ENCODE measurements at places on chromosomes 2 and 18. TPM values are rescaled to one million over a fixed set of nuclear protein-coding genes. Genes with fewer than 3 reads are reported as not detected.

DNA sequence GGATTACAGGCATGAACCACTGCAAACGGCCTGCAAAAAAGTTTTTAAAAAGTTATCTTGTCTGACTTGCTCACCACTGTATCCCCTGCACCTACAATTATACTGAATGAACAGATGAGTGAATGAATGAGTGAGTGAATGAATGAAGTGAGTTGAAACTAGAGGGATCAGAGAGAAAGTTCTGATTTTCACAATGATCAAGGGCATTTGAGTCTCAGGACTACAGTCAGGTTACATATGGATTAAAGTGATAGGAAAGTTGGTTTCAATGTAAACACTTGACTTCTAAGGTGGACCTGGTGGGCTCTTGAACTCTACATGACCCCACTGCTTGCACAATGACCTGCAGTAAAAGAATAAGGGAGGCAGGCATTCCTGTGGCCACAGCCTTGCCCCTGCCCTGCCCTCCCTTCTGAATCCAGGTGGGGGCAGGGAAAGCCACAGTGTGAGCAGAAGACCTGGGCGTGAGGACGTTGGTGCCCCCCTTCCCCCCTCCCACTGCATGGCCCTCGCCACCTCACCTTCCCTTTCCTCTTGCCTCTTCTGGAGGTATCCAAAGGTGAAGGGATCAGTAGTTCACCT is 10.7 kb downstream of the C2orf80 start:
- DNase-seq: no peak

DNA sequence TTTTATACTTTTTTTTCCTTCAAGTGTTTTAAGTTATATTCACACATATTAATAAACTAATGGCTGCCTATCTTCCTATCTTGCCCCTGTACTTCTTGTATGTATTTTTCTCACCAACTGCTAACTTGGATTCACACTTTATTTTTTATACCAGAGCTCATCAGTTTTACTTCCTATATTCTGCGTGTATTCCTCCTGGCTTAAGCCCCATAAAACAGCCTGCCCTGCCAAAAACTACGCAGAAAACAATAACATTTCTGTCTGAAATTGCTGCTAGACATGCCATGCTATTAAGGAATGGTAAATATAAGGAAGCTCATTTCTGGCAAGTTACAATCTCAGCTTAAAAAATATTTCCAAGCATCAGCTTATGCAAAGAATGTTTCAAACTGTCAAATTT is 172.3 kb downstream of the UBE2E3 start:
- DNase-seq: no peak

GRCh38 chr2:99468155-99468554 is 21.7 kb downstream of the REV1 start:
- no peak for DNase-seq

DNA sequence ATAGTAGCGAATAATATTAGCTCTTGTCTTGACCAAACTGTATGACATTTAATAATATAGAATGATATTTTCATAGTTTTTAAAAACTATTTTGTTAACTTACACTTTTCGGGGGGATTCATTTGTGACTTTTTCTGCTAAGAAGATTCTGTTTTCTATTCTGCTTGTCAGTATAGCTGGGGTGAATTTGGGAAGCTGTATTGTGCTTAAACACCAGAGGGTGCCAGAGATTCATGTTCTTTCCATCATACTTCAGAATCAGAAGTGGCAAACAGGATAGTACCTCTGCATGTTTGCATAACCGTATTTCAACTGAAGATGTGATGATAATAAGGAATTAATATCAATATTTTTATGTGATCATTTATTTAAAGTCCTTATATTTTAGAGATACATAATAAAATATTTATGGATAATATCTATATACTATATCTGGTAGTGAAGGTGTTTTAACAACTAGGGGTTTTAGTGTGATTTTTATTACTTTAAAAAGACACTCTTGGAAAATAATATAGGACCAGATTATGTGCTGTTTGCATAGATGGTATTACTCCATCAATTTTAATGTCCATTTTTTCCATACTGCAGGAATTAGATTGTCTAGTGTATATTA is 81.0 kb downstream of the TAF4B start:
- peak; percentile 51 for DNase-seq

DNA sequence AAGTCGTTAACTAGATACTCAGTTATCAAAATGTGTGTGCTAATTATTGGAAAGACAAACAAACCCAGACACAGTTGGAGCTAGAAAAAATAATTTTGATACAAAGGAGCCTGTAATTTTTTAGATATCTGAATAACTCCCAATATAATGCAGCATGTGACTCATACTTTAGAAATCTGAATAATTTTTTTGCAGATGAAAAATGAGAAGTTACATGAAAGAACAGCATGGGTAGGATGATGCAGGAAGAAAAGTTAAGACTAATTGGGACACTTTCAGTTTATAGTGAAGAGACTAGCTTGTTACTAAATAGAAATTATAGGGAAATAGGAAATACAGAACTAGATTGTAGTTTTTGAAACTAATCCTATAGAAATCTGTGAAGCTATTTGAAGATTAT is 945.8 kb downstream of the CBLN2 start:
- DNase-seq: no peak

DNA sequence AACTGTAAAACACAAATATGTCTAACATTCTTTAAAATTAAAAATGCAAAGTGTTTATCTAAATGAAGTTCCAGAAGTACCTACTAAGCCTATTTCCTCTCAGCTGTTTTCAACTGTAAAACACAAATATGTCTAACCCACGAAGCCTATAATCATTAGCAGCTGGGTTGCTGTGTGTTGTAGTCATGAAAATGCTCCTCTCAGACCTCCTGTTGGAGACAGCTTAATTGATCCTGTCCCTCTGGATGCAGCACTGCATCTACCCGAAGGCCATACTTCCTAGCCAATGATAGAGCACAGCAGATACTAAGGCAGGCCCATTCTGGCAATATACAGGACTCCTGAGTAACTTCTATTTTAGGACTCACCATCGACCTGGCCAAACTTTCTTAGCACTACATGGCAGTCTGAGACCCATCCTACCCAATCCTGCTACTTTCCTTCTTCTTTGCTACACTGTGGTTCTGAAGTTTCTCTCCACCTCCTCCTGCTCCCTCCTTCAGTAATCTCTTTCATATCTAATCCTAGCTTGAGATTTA is 92.5 kb upstream of the RBBP8 start:
- DNase-seq: no peak

DNA sequence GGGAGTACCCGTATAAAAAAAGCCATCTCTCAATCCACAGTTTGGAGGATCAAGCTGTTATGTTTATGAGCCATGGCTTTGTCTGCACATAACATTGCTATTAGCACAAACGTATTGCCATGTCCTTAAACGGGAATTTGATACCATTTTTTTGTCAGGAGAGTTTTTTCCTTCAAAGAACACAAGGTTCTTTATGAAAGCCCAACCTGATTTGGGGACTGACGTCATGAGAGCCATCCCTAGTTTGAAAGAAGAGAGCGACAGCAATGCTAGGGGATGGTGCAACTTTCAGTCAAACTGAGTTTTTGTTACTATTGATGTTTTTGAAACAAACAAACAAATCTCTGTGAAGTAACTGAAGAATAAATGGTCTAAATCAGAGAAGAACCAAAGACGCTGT is 376.6 kb downstream of the EIPR1 start:
- DNase-seq: no peak

- DNase-seq: no peak
Observed at GRCh38 chr18:74797577-74798151, 200.0 kb downstream of the ZNF407 start.

DNA sequence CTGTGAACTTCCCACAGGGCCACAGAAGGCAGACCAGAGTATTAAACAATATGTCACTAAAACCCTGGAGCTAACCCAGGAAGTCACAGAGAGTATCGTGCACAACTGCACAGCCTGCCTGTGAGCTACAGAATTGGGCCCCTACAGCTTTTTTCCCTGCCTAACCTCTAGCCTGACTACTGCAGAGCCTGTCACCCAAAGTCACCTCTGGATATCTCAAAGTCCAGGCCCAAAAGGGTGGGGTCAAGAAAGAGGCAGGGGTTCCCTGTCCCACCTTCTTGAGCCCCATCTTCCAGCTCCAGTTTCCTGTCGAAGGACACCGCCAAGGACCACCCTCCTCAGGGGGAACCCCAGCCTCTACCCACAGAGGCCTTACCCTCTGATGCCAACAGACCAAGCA is 13.5 kb downstream of the GAD1 start:
- no peak for DNase-seq

- no peak for DNase-seq
Observed at GRCh38 chr2:163656622-163657280, 79.1 kb downstream of the FIGN start.

DNA sequence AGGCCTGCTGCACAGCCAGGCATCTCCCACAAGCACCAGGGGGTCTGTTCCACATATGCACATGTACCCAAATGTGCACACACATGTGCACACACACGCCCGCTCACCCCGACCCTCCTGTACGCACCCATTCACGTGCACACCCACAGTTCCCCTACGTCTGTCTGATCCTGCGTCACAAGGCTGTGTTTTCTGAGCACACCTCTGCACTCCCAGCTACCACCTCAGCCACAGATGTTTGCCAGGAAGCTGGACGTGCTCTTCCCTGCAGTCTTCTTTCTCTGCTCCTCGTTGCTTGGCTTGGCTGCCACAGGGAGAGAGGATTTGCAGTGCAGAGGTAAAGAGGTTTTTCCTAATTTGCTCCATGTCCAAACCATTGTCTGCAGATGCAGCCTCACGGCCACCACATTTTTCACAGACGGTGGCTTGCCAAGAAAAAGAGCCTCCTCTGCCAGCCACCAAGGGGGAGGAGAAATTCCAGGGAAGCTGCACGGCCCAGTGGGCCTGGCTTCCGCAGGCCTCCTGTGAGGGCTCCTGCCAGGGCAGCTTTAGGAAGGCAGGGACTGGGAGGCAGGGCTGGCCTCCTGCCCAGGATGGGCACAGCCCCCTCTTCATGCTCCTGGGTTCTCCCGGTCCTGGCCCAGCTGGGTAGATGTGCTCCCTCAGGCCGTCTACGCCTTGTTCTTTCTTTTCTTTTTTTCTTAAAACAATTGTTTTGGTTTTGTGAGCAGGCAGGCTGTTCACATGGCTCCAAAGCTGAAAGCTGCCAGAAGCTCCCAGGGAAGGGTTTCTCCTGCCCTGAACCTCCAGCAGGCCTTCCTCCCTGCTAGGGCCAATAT is 29.3 kb upstream of the HS6ST1 start:
- no peak for DNase-seq

DNA sequence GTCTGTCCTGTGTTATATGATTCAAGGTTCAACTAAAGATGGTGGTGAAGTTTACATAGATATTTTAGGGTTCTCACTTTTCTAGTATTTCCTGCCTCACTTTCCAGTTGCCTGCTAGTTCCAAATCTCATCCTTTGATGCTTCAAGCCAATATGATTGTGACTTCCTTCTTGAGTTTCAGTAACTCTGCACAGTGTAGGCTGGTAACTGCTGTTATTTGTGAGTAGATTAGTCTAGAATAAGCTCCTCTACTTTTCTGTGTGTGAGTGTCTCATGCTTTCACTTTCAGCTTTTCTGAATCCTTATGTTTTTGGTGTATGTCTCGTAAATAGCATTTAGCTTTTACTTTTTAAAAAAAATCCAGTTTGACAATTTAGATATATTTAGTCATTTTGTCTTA is 42.6 kb downstream of the GALNT1 start:
- no peak for DNase-seq

- no peak for DNase-seq
Observed at GRCh38 chr2:25606892-25607291, 66.5 kb downstream of the DTNB start.

- no peak for DNase-seq
Observed at GRCh38 chr2:158049129-158049855, 52.4 kb upstream of the UPP2 start.

DNA sequence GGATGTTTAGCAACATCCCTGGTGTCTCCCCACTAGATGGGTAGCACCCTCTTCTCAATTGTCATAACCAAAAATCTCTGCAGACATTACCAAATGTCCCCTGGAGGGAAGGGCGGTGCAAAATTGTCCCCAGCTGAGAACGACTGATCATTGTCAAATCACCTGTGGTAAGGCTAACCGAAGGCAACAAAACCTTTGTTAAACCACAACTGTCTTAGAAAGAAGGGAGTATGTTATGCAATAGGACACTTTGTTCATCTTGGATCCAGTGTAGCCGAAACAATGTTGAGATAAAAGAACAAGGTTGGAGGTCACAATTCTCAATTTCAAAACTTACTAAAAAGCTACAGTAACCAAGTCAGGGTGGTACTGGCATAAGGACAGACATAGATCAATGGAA is 50.3 kb upstream of the ST3GAL5 start:
- DNase-seq: no peak

GRCh38 chr2:42838133-42838532 is 45.8 kb upstream of the HAAO start:
- DNase-seq: no peak

GRCh38 chr2:183948861-183949260 is 649.5 kb upstream of the ZNF804A start:
- DNase-seq: no peak

DNA sequence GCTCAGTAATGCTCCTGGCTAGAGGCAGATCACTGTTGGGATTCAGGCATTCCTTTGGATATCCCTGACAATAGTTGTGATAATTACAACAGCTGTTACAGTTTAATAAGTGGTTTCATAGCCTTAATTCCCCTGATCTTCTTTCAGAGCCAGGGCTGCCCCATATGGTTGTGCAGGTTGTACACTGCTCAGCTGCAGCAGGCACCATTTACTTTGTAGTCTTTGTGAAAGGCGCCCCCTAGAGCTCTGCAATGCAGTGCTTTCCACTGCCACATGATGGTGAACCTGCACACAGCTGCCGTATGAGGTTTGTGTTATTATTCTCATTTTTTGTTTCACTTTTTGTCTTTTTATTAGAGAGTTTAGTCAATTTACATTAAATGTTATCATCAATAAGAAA is 239.1 kb downstream of the KCNS3 start:
- DNase-seq: peak; percentile 25

DNA sequence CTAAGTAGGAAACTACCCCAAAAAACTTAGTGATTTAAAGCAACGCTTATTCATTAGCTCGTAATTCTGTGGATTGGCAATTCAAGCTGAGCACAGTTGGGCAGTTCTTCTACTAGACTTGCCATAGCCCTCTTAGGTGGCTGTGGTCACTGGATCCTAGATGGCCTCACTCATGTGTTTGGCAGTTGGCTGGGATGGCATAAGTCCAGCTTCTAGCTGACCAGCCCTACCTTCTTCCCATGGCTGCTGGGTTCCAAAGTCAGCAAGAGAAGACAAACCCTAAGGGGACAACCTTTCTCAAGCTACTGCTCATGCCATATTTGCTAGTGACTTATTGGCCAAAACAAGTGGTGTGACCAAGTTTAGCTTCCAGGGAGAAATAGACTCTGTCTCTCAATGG is 95.3 kb downstream of the COPS8 start:
- no peak for DNase-seq

GRCh38 chr18:11121443-11121849 is 27.9 kb downstream of the PIEZO2 start:
- no peak for DNase-seq

Gene IL18R1
- not detected for total RNA-seq

Gene RPE
- 59.8 TPM for total RNA-seq

Gene TUBA3D
- total RNA-seq: not detected

Gene GLI2
- 49.1 TPM for total RNA-seq

Gene GRHL1
- 2.0 TPM for total RNA-seq

Gene SCG2
- 8.6 TPM for total RNA-seq

Gene C2orf72
- total RNA-seq: 3.3 TPM

Gene RRM2
- total RNA-seq: 203 TPM

Gene EPHA4
- total RNA-seq: 108 TPM

Gene LRRFIP1
- 38.5 TPM for total RNA-seq

Gene SP140
- total RNA-seq: not detected

Gene AAMP
- total RNA-seq: 76.6 TPM

Measured in neural crest cell (in vitro differentiated cells).